ENCODE measurements at places on chromosomes 4 and X. TPM values are rescaled to one million over a fixed set of nuclear protein-coding genes. Genes with fewer than 3 reads are reported as not detected.

Gene BEX1
- 4.1 TPM for total RNA-seq

Gene PRDM8
- total RNA-seq = 1.6 TPM

Gene DCAF8L2
- not detected for total RNA-seq

Gene CENPVL1
- total RNA-seq = not detected

Gene THOC2
- 27.8 TPM for total RNA-seq

Gene CXorf38
- total RNA-seq = 6.2 TPM

Gene RIPPLY1
- not detected for total RNA-seq

Gene BLTP1
- total RNA-seq = 38.4 TPM

Gene TLR7
- total RNA-seq = 0.92 TPM

Gene RBMXL3
- total RNA-seq = not detected

Gene HTN1
- not detected for total RNA-seq

Gene RBM46
- total RNA-seq = 0.13 TPM

Gene AP1S2
- total RNA-seq = 198 TPM

Gene KDR
- 28.7 TPM for total RNA-seq

Gene CT45A1
- total RNA-seq = not detected

Gene LRCH2
- total RNA-seq = 1.2 TPM

Gene MXRA5
- total RNA-seq = 17.5 TPM

Gene APLN
- 6.2 TPM for total RNA-seq

Gene UTP3
- 22.8 TPM for total RNA-seq

Gene ZCCHC12
- total RNA-seq = 0.30 TPM

Gene PNMA3
- total RNA-seq = 0.48 TPM

Gene NAP1L3
- 15.0 TPM for total RNA-seq

Gene COX18
- total RNA-seq = 15.9 TPM

Gene FLNA
- 347 TPM for total RNA-seq

Gene MAMLD1
- 2.6 TPM for total RNA-seq

Gene GC
- total RNA-seq = not detected

Gene SSX7
- total RNA-seq = not detected

Gene GRPR
- total RNA-seq = 0.32 TPM

Gene GCNA
- 1.4 TPM for total RNA-seq

Gene SPARCL1
- 202 TPM for total RNA-seq

Gene RENBP
- total RNA-seq = 8.6 TPM

Gene ITM2A
- total RNA-seq = 57.8 TPM

Gene PASD1
- not detected for total RNA-seq

Gene EFHC2
- total RNA-seq = 4.3 TPM

Gene PROM1
- 12.6 TPM for total RNA-seq

Gene FOXR2
- total RNA-seq = not detected

Gene SPANXA1
- not detected for total RNA-seq

Gene PRPS1
- total RNA-seq = 22.7 TPM

Gene ADGRL3
- 15.3 TPM for total RNA-seq

Gene NSUN7
- total RNA-seq = not detected

Gene AMBN
- total RNA-seq = not detected

Gene MTTP
- total RNA-seq = 2.0 TPM

Gene TRPC5OS
- total RNA-seq = not detected

Gene ADH1A
- not detected for total RNA-seq

All from cardiac septum (tissue), 1 donor.